ENCODE measurements at places on chromosomes 1 and 21.

- DNase-seq = no peak
Measured at GRCh38 chr1:58812468-58812867, 28.6 kb upstream of the JUN start.

- DNase-seq = no peak
Measured at GRCh38 chr1:30877205-30877912, 31.2 kb downstream of the SDC3 start.

DNA sequence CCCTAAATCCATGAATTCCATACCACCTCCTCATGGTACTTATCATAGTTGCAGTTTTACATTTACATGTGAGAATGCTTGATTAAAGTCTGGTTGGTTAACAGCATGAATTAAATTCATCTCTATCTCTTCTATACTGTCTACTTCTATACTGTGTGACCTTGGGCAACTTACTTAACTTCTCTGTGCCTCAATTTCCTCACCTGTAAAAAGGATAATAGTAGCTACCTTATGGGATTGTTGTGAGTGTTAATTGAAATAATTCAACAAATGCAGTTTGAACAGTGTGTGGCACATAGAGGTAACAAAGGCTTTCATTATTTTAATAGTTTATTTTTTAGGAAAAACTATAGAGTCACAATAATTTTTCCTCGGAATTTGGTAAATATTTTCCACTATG, 231.3 kb downstream of the RRAGC start:
- no peak for DNase-seq

- no peak for DNase-seq
Measured at GRCh38 chr1:3577300-3577699, 34.0 kb downstream of the MEGF6 start.
